HTR-8/SVneo (cell line): ENCODE measurements at places on chromosomes 5 and 9.
A peak's percentile ranks its signal among the peaks of the same experiment; 100 is the strongest.

- no peak for DNase-seq
These were observed 41.5 kb downstream of the FBXO4 start for GRCh38 chr5:41966401-41967105.

DNA sequence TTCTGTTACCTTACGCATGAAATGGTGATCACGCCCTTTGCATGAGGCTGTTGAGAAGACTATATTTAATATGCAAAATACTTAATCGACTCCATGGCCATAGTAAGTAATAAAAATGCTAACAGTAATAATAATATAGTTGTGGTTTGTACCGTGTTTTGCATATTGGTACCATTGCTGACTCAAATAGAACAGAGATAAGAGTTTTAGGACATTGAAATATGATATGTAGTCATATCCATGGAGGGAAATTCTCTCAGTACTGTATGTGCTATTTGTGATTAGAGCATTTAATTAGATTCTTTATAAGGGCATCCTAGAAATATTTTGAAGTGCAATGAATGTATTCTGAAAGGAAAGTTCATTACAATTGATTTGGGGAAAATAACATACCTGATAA, 41.9 kb downstream of the CFAP90 start:
- no peak for DNase-seq

GRCh38 chr5:65013166-65013565, 244.4 kb downstream of the CWC27 start:
- no peak for DNase-seq

- DNase-seq, result no peak
These were observed 755.3 kb downstream of the TLE1 start for GRCh38 chr9:80934095-80934494.

DNA sequence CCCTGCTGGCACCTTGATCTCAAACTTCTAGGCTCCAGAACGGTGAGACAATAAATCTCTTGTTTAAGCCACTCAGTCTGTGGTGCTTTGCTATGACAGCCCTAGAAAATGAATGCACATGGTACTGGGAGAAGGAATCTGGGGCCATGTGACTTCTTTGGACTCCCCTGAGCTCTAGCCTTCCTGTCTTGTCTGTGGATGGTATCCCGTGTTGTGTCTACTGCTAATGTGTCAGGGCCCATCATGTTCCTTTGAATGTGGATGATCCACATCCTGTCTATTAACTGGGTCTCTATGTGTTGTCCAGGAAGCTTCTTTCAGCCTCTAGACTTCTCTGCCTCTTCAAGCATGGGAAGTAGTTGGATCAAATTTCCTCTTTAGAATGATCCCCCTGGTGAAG, 25.1 kb downstream of the IL7R start:
- DNase-seq, result no peak

DNA sequence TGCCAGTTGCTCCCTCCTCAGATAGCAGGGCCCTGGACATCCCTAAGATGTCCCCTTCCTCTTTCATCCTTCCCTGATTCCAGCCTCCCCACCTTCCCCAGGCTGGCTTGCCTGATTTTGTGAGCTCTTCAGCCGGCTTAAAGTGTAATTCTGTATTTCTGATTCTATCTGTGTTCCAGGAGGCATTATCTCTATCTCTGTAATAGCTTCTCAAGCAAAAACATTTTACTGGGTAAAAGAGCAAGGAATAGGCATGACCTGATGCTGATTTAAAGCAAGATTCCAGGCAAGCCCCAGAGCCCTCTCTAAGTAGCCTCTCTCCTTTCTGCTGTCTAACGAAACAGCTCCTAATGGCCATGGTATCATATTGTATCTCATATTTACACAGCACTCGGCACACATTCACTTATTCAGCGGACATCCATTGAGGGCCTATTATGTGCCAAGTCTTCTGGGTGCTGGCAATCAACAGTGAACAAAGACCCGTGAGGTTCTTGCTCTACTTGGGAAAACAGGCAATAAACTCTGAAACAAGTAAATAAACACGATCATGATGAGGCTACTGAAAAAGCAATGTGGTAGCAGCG, 100.9 kb upstream of the MSX2 start:
- no peak for DNase-seq

GRCh38 chr9:69874301-69875060, 53.9 kb downstream of the CFAP95 start:
- DNase-seq, result no peak

- DNase-seq, result no peak
These were observed 34.5 kb upstream of the SPARC start for GRCh38 chr5:151721087-151721646.

- no peak for DNase-seq
These were observed 421.5 kb upstream of the PTGER4 start for GRCh38 chr5:40258222-40258621.

- no peak for DNase-seq
These were observed 3.7 kb upstream of the NRARP start for GRCh38 chr9:137305798-137306065.

DNA sequence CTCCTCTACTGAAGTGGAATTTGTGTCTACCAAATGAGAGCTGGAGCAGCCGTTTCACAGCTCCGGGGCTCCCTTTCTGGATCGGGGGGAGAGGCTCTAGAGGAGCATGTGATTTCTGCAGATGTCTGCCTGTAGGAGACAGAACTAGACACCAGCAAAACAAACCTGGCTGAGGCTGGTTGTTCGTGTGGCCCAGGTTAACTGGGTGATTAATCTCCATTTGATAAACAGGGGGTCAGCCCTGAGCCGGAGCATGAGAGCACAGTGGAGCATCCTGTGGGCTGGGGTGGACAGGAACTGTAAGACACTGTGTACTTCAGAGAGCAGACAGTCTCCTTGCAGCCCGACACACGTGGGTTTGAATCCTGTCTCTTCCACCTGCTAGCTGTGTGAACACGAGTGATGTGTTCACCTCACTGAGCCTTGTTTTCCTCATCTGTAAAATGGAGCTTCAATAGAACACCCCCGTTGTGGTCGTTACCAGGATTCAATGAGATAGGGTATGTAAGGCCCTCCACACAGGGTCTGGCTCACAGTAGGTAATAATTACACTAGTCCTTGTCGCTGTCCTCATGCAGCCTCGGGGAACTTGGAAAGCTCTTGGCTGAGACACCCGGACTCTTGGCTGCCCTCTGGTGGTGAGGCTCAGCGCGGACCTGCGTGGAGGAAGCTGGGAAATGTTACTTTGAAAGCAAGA, 12.9 kb downstream of the CXCL14 start:
- DNase-seq, result peak; percentile 71

GRCh38 chr5:117058740-117059139, 484.1 kb upstream of the SEMA6A start:
- no peak for DNase-seq

DNA sequence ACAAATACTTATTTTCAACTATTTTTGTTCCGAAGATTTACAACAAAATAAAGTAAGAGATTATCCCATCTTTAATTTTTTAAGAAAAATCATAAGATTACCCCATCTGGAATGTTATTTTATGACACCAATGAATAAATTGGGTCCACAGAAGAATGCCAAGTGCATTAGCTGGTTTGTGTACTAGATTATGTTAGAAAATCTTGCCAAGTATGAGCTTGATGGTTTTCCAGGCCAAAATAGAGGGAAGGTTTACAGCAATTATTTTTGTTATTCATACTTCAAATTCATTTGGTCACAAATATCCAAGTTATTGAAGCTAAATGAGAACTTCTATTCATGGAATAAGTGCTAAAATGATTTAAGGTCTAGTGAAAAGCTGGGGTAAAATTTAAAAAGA, 109.4 kb upstream of the DMRTA1 start:
- DNase-seq, result no peak

GRCh38 chr9:22990349-22990748, 543.7 kb downstream of the DMRTA1 start:
- DNase-seq, result no peak

GRCh38 chr9:95498641-95499040, 18.1 kb downstream of the PTCH1 start:
- no peak for DNase-seq

- no peak for DNase-seq
These were observed 1.6 kb upstream of the ANXA2R start for GRCh38 chr5:43041669-43042175.

- no peak for DNase-seq
These were observed 586.0 kb upstream of the BRINP1 start for GRCh38 chr9:119955276-119955675.

- DNase-seq, result no peak
These were observed 293.0 kb upstream of the DAP start for GRCh38 chr5:11054014-11054413.

DNA sequence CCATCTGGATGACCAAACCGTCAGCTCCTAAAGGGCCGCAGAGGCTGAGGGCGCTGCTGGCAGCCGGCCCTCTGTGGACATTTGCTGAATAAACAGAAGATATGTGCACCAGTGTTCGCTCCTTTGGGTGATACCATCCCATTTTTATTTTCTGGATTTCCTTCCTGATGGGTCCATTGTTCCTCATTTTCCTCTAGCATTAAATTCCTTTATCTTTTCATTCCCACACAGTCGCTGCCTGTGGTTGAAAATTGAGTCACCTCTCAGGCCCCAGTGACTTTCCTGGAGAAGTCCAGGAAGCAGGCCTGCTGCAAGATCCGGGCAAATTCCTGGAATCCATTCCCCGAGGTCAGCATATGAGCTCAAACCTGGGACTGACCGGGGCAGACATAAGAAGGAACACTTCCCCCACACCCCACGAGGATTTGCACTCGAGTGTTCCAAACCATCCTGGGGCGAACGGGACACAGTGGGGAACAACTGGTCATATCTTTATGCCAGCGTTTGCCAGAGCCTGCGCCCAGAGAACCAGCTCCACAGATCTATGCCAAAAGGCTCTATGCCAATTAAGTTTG, 86.7 kb upstream of the PCA3 start:
- peak; percentile 38 for DNase-seq

DNA sequence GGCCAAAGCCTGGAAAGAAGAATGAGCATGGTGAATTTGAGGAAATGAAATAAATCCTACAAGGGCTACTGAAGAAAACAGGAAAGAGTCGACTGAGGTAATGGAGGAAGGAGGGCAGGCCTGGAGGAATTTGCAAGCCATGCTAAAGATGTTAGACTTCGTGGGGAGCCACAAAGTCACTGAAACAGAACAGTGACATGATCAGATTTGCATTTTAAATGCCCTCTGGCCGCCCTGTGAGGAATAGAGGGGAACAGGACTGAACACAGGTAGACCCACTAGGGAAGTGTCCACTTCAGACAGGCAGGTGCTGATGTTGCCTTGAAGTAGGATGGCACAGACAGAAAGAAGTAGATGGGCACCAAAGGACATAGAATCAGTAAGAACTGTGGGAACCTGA, 42.8 kb upstream of the RLN1 start:
- DNase-seq, result no peak

DNA sequence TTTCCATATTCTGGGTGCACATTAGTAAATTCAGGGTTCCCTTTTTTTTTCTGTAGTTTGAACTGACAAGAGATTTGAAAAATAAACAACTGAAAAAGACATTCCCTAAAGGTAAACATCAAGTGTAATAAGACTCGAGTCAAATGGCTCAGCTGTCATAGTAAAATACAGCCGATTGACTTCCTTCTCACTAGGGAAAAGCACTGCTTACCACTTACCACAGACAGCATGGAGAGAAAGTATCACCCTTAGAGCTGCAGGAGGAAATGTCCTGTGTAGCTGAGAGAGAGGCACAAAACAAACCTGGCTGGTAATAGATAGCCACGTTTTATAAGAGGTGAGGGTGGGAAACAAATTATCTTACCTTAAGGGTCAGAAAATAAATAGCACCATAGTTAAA, 12.1 kb upstream of the DMAC1 start:
- DNase-seq, result no peak
